ENCODE measurements at places on chromosomes 5 and 9.

DNA sequence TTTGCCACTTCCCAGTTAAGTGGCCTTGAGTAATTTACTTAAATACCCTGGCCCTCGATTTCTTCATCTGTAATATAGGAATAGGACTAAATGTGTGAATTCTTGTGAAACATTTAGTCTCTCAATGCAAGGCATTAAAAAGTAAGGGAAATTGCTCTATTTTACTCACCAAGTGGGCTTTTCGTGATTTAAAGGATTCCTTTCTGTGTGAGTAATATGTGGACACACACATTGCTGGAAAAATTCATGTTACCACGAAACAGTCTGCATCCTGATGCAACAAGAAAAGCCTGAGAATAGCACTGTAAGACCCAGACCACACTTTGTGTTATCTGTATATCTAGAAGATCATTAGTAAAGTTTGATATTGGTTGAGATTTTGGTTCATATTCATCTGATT is 1243.0 kb upstream of the CDH9 start:
- no peaks in the 10 kb centered on the region for H3K36me3 ChIP-seq
- no peaks in the 10 kb centered on the region for H3K4me1 ChIP-seq
- no peaks in the 10 kb centered on the region for H3K27me3 ChIP-seq
- H3K4me3 ChIP-seq = no peak overlapping the region
- no peak for DNase-seq

- H3K4me3 ChIP-seq = no peak overlapping the region
- H3K36me3 ChIP-seq = no peaks in the 10 kb centered on the region
- no peak overlapping the region for H3K27ac ChIP-seq
- H3K4me1 ChIP-seq = peaks cover 53% of the 10 kb centered on the region
Observed at GRCh38 chr5:153520137-153520536, 29.7 kb downstream of the GRIA1 start.

DNA sequence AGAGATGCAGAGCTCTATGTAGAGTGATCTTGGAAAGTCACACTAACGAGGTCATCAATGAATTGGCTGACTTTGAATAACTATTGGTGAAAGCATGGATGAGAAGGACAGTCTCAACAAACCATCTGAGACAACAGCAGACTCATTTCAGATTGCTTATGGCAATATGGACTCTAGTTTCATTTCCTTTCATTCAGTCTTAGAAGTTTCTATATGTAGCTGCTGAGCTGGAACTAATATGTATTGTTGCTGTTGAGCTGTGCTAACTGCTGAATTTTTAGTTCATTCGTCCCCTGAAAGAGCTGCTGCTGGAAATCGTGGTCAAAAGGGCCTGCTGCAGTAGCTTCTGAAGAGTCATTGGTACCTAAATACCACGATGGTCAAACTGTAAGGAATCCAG is 31.3 kb downstream of the TNFSF15 start:
- H3K36me3 ChIP-seq = no peaks in the 10 kb centered on the region
- H3K27me3 ChIP-seq = peaks cover 23% of the 10 kb centered on the region
- H3K27ac ChIP-seq = no peak overlapping the region

- H3K4me3 ChIP-seq = no peak overlapping the region
- H3K27me3 ChIP-seq = peaks cover 4% of the 10 kb centered on the region
- no peaks in the 10 kb centered on the region for H3K36me3 ChIP-seq
- H3K4me1 ChIP-seq = peaks cover 42% of the 10 kb centered on the region
Observed at GRCh38 chr5:150285114-150285513, 4.5 kb downstream of the CAMK2A start.

- no peak overlapping the region for H3K27ac ChIP-seq
- no peaks in the 10 kb centered on the region for H3K27me3 ChIP-seq
- no peaks in the 10 kb centered on the region for H3K4me1 ChIP-seq
- no peak overlapping the region for H3K4me3 ChIP-seq
- H3K36me3 ChIP-seq = no peaks in the 10 kb centered on the region
Observed at GRCh38 chr5:19626211-19626610, 361.8 kb downstream of the CDH18 start.

- no peak overlapping the region for H3K27ac ChIP-seq
- H3K36me3 ChIP-seq = peaks cover 35% of the 10 kb centered on the region
- no peak for DNase-seq
- peaks cover 47% of the 10 kb centered on the region for H3K4me1 ChIP-seq
Observed at GRCh38 chr5:172890659-172891058, 56.6 kb downstream of the ERGIC1 start.

DNA sequence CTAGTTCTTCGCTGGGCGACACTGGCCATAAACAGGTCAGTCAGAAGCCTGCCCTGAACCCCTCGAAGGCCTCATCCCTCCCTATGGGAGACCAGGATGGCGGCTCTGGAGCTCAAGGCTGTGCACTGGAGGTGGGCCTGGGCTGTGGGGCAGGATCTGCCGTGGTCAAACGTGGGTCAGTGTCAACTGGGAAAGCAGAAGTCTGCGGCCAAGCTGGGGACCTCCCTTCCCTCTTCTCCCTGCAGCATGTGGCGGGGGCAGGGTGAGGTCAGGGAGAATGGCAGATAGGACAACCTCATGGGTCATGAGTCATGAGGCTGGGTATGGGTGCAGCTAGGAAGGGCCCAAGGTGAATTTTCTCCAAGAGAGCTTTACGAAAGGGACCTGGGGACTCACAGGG is 132.9 kb downstream of the RXRA start:
- DNase-seq = no peak
- H3K27ac ChIP-seq = no peak overlapping the region
- peaks cover 41% of the 10 kb centered on the region for H3K4me1 ChIP-seq
- peaks cover 4% of the 10 kb centered on the region for H3K27me3 ChIP-seq
- H3K36me3 ChIP-seq = 0 out of 2 replicates have a peak, but pooled peaks cover 4% of the 10 kb centered on the region

DNA sequence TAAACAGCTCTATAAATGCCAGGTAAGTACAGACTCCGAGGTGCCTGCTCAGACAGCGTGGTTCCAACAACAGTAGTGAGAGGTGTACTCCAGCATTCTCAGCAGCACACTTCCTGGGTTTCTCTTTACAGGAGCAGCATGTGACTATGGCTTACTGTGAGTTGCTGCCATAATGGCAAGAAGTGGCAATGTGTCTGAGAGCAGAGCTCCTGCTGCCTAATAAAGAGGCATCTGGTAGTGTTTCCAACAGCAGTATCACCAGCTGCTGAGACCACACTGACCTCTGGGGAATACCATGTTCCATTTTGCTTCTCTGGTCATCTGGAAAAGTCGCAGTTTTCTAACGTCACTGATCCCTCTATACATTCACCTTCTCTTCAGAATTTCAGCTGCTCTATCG is 398.2 kb downstream of the SLCO4C1 start:
- no peaks in the 10 kb centered on the region for H3K36me3 ChIP-seq
- no peak overlapping the region for H3K4me3 ChIP-seq
- H3K4me1 ChIP-seq = no peaks in the 10 kb centered on the region
- no peak for DNase-seq

GRCh38 chr5:131265311-131265803 is 1.5 kb downstream of the CDC42SE2 start:
- H3K4me3 ChIP-seq = peak overlapping the region; percentile 92
- H3K27ac ChIP-seq = no peak overlapping the region
- H3K4me1 ChIP-seq = peaks cover 33% of the 10 kb centered on the region

GRCh38 chr9:116978155-116978554 is 291.1 kb downstream of the TRIM32 start:
- no peaks in the 10 kb centered on the region for H3K4me1 ChIP-seq
- no peak overlapping the region for H3K27ac ChIP-seq
- no peak for DNase-seq
- H3K4me3 ChIP-seq = no peak overlapping the region
- H3K27me3 ChIP-seq = peaks cover 1% of the 10 kb centered on the region

- H3K36me3 ChIP-seq = no peaks in the 10 kb centered on the region
- peaks cover 31% of the 10 kb centered on the region for H3K27me3 ChIP-seq
Observed at GRCh38 chr5:80569961-80570786, at the start of gene ANKRD34B. ANKRD34B (minus strand) TSS chr5:80570280; CDS start chr5:80560019, 10,261 bp downstream.

- H3K27ac ChIP-seq = no peak overlapping the region
- H3K36me3 ChIP-seq = peaks cover 4% of the 10 kb centered on the region
- DNase-seq = no peak
- H3K27me3 ChIP-seq = peaks cover 3% of the 10 kb centered on the region
- H3K4me1 ChIP-seq = peaks cover 9% of the 10 kb centered on the region
Observed at GRCh38 chr5:127513408-127513970, 4.0 kb upstream of the PRRC1 start.

DNA sequence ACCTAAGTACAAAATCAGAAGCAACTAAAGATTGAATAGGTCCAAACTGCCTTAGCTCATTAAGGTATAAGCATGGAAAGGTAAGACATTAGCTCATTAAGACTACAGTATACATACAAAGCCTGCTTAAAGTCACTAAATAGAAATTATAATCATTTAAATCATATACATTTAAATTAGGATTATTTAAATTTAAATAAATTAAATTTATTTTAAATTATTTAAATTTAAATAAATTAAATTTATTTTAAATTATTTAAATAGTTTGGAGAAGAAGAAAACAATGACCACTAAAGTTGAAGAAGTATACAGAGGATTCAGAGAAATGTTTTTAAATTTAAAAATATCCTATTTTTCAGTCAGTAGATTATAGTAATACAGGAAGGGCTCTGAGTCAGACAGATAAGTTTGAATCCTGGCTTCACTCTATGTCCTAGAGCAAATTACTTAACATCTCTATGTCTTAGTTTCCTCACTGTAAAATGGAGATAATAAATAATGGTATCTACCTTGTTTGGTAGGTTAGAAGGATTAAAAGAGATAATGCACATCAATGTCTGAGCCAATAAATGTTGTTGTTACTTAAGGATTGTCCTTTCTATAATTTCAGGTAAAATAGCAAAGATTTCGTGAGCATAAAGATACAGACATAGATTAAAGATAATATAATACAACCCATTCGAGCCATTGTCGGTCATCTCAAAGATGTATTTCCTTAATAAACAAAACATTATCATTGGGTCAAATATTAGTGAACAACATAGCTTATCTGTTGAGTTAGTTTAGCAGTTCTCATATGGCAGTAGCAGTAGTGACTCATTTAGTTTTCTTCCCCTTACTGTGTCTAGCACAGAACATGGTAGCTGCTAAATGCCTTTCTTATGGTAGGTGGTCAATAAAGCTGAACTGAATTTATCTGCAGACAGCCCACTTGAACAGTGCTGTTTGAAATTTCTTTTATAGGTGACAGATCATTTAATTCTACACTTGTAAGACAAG is 100.6 kb downstream of the KIAA0825 start:
- H3K4me1 ChIP-seq = peaks cover 9% of the 10 kb centered on the region
- no peak for DNase-seq
- H3K4me3 ChIP-seq = no peak overlapping the region
- H3K36me3 ChIP-seq = no peaks in the 10 kb centered on the region
- no peaks in the 10 kb centered on the region for H3K27me3 ChIP-seq

- peaks cover 11% of the 10 kb centered on the region for H3K27me3 ChIP-seq
- no peak overlapping the region for H3K4me3 ChIP-seq
- no peak overlapping the region for H3K27ac ChIP-seq
- H3K36me3 ChIP-seq = no peaks in the 10 kb centered on the region
- no peak for DNase-seq
- no peaks in the 10 kb centered on the region for H3K4me1 ChIP-seq
Observed at GRCh38 chr9:135789838-135790291, 87.9 kb downstream of the KCNT1 start.

DNA sequence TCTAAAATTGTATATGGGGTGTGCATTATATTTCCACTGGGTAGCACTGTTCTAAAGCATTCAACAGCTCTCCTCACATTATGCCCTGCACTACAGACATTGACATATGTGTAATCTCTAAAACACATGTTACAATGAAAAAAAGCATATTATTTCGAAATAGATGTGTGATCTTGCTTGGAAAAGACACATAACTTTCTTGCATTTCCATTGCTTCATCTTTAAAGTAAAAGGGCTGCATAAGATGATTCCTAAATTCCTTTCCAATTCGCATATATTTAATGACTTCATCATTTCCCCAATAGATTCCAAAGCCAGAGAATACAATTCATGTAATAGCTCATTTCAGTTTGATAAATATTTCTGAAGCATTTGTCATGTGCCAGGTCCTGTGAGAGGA is 566.9 kb downstream of the PDE4D start:
- no peaks in the 10 kb centered on the region for H3K4me1 ChIP-seq
- H3K36me3 ChIP-seq = no peaks in the 10 kb centered on the region
- H3K4me3 ChIP-seq = no peak overlapping the region
- no peaks in the 10 kb centered on the region for H3K27me3 ChIP-seq
- DNase-seq = no peak

GRCh38 chr9:22105005-22105722 is 96.1 kb upstream of the CDKN2B start:
- no peak overlapping the region for H3K4me3 ChIP-seq
- DNase-seq = no peak
- no peaks in the 10 kb centered on the region for H3K36me3 ChIP-seq
- peak overlapping the region; percentile 85 for H3K27ac ChIP-seq
- H3K4me1 ChIP-seq = peaks cover 81% of the 10 kb centered on the region

- peaks cover 40% of the 10 kb centered on the region for H3K4me1 ChIP-seq
- H3K36me3 ChIP-seq = peaks cover 4% of the 10 kb centered on the region
- H3K4me3 ChIP-seq = peak overlapping the region; percentile 5
- peak; percentile 76 for DNase-seq
Observed at GRCh38 chr5:88770276-88771257, 112.4 kb downstream of the MEF2C start.

DNA sequence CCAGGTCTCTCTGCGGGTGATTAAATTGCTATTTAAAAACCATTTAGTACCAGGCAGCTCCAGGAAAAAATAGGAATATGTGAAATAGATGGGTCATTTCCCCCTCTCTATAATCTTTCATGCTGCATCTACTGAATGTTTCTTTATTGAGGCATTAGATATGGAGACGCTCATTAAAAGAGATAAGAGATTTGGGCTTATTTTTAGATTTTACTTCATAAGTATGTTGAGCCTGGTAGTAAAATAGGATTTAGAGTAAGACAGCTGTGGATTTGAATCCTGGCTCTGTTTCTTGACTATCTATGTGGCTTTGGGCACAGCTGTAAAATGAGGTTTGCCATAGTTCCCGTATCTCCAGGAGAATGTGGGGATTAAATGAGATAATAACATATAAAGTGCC is 451.0 kb upstream of the GRIA1 start:
- no peaks in the 10 kb centered on the region for H3K27me3 ChIP-seq
- H3K36me3 ChIP-seq = no peaks in the 10 kb centered on the region
- no peak overlapping the region for H3K4me3 ChIP-seq
- no peaks in the 10 kb centered on the region for H3K4me1 ChIP-seq

DNA sequence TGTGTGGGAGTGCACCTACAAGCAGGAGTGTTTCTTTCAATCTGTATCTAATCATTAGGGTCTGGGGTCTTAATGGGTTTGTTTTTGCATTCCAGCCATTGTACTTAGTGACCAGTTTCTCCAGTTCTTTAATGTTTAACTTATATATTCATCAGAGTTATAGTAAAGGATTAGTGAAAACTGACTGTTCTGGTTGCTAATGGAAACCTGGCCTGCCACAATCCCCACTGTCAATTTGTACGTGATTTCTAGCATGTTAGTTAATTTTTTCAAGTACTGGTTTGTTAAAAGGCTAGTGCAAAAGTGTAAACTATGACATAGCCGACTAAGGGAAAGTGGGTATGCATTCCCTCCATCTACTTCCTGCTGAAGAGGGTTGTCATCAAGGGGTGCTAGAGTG is 276.1 kb downstream of the HTR1A start:
- H3K4me3 ChIP-seq = no peak overlapping the region
- no peaks in the 10 kb centered on the region for H3K36me3 ChIP-seq
- no peaks in the 10 kb centered on the region for H3K4me1 ChIP-seq
- H3K27ac ChIP-seq = no peak overlapping the region
- DNase-seq = no peak

GRCh38 chr5:14851999-14852526 is 19.5 kb downstream of the ANKH start:
- H3K4me1 ChIP-seq = peaks cover 17% of the 10 kb centered on the region
- H3K27me3 ChIP-seq = no peaks in the 10 kb centered on the region
- H3K36me3 ChIP-seq = peaks cover 5% of the 10 kb centered on the region
- H3K4me3 ChIP-seq = no peak overlapping the region
